ENCODE measurements at places on chromosomes 12 and 14.

GRCh38 chr12:131192951-131193350, 239.2 kb downstream of the ADGRD1 start:
- DNase-seq: no peak

DNA sequence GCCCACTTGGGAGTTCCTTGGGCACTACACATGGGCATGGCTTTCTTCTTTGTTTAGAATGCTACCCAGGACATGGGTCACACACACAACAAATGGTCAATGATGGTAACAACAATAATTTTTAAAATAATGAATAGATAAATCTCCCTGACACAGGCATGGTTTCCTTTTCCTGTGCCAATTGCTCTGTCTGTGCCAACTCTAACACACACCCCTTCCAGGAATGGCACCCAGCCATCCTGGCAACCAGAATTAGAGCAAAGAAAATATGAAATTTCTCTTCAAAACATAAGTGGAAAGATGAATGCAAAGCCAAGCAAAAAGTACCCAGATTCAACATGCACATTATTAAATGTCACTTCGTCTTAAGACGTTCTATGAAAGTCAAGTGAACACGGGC, 104.9 kb upstream of the SOX5 start:
- DNase-seq: no peak

- DNase-seq: no peak
Measured at GRCh38 chr14:60565211-60565610, 56.3 kb downstream of the SIX6 start.

- no peak for DNase-seq
Measured at GRCh38 chr14:96953087-96953874, 156.1 kb downstream of the VRK1 start.

- DNase-seq: no peak
Measured at GRCh38 chr14:51511265-51511664, 140.4 kb upstream of the FRMD6 start.

- DNase-seq: no peak
Measured at GRCh38 chr14:31435276-31435675, 14.9 kb upstream of the HEATR5A start.

DNA sequence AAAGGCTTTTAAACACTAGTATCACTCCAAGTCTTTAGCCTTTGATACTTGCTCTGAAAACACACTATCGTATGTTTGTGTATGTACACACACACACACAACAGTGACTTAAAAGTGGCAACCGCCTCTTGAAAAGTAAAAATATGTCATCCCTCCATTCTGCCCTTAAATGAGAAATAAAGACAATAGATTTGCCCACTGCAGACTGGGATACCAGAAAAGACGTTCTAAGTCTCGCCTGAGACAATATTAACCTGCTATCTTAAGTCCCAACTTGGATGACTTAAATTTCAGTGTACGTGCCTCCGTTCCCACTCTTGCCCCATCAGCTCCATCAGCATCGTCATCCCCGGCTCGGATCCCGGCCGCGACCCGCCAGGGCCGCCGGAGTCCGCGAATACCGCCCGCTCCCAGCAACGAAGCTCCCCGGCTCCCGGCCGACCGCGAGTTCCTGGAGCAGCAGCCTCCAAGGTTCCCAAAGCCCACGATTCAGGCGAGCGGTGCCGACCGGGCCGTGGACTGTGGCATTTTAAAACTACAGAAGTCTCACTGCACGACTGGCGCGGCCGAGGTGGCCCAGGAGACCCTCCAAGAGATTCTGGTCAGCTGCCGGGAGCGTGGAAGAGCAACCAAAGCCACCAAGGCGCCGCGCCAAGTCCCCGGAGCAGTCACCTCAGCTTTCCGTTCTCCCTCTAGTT, 2.8 kb upstream of the ARID2 start:
- DNase-seq: no peak

GRCh38 chr12:45912774-45913173, 77.6 kb downstream of the SCAF11 start:
- no peak for DNase-seq

DNA sequence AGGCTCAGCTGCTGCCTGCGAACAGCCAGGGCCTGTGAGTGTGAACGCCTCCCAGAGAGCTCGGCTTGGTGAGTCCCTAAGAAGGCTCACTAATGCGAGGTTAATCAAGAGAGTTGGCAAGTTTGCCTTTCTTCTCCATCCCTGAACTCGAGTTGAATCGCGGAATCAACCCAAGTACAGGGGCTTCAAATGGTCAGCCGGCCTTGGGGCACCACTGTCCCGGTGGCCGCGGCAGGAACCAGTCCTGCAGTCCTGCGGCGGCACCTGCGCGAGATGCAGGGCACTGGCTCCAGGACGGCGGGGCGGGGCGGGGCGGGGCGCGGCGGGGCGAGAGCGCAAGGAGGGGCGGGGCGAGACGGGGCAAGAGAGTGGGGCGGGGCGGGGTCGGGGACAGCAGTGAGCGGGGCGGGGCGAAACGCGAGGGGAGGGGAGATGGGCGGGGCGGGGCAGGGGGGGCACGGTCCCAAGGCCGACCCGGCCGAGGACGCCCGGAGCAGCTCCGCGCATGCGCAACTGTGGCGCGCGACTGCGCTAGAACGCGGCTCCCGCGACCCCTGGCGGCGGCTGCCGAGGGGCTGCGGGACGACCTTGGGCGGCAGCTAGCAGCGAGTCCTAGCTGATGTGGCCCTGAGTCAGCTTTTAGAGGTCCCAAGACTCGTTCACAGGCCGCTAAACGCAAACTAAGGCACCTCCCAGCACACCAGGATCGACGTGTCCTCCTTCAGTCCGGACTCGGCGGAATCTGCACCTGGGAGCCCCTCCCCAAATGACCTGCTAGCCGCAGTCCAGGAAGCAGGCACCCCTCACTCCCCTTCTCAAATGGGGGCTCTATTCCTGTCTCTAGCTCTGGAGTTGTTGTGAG, 58.0 kb downstream of the TTC7B start:
- DNase-seq: peak; percentile 95

- no peak for DNase-seq
Measured at GRCh38 chr14:55481769-55482168, 41.4 kb upstream of the TBPL2 start.

GRCh38 chr14:31466554-31466953, 9.2 kb upstream of the DTD2 start:
- no peak for DNase-seq

DNA sequence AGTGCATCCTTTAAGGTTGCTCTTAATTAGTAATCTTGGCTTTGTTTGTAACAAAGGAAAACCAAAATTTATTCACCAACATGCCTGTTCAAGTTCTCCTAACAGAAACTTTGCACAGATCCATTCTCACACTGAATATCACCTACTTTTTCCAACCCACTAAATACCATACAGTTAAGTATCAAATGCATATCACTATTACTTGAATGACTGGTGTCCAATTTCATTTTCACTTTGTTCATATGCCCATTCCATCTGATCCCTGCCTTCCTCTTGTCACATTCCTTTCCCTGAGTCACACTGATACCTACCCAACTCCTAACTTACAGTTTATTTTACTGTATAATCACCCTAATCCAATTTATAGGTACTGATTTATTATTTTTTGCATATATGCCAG, 286.4 kb downstream of the NELL2 start:
- DNase-seq: no peak

GRCh38 chr12:128827724-128828123, 4.0 kb upstream of the SLC15A4 start:
- no peak for DNase-seq

GRCh38 chr12:25382311-25383106, 131.8 kb upstream of the KRAS start:
- no peak for DNase-seq

GRCh38 chr12:108495054-108495453, 20.0 kb upstream of the FICD start:
- DNase-seq: peak; percentile 20

DNA sequence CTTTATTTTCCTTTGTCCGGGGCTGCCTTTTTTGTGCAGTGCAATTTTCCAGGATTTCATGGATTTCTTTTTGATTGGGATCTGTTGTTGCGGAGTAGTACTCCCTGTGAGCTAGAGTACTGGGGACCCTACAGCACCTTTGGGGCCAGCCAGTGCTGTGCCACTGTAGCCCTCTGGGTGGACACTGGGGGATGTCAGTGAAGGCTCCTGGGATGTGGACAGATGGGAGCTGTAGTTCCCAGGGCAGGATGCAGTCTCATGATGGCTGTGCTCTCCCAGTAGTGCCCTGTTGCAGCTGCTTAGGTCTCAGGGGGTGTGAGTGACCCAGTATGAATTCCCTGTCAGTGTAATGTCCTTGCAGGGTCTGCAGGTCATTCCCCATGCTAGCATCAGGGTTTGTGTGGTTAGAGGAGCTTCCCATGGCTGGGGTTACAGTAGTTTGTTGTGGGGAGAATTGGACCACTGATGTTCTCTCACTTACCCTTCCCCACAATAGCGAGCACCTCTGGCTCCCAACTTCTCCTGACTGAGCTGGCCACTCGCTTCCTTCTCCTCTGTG, 72.2 kb downstream of the BRMS1L start:
- no peak for DNase-seq

DNA sequence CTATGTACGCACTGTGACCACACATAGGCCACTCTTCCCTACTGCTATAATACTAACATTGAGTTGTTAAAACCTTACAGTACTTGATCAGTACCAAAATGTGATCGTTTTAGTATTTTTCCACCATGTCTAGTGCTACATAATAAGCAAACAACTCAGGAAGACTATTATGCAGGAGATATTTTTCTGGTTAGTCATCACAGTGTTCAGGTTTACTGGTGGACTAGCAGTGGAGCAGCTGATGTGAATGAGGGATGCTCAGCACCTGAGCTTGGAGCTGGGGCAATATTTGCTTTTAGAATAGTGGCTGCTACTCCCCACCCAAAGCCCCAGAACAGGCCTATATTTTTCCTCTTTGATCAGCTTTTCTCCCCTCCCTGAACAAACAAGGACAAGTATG, 513.1 kb downstream of the KCNH5 start:
- DNase-seq: no peak

GRCh38 chr12:12723681-12724420, 6.7 kb downstream of the CDKN1B start:
- peak; percentile 46 for DNase-seq

DNA sequence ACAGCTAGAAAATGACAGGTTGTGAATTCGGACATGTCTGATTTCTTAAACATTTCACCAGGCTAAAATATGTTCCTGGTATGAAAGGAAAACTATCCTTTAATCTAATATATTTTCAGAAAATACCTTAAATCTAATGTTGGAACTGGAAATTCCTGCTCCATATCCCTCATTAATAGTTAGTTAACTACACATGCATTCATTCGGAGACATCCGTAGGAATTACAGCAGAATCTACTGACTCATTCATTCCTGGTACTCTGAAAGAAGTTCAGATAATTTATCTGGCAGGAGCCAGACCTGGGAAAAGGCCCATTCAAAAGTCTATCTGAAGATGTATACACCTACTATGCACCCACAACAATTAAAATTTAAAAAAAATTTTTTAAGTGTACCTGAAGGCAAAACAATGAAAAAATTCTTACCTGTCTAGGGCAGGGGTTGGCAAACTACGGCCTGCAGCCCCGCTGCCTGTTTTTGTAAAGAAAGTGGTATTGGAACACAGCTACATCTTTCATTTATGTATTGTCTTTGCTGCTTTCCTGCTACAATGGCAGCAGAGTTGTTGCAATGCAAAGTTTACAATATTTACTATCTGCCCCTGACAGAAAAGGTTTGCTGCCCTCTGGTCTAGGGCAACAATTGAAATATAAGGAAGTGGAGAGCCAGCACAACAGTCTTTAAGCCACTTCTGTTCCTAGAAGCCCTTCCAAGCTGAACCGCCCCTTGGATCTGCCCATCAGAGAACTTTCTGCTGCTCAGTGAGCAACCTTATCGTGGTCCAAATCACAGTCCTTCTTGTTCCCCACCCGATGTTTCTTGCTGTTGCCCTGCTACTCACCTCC, 17.9 kb upstream of the NFYB start:
- no peak for DNase-seq
